CD4-positive, alpha-beta memory T cell (primary cell): ENCODE measurements at places on chromosomes 16 and 17. TPM values are rescaled to one million over a fixed set of nuclear protein-coding genes. Genes with fewer than 3 reads are reported as not detected.

Gene FADS6
- total RNA-seq: not detected

DNA sequence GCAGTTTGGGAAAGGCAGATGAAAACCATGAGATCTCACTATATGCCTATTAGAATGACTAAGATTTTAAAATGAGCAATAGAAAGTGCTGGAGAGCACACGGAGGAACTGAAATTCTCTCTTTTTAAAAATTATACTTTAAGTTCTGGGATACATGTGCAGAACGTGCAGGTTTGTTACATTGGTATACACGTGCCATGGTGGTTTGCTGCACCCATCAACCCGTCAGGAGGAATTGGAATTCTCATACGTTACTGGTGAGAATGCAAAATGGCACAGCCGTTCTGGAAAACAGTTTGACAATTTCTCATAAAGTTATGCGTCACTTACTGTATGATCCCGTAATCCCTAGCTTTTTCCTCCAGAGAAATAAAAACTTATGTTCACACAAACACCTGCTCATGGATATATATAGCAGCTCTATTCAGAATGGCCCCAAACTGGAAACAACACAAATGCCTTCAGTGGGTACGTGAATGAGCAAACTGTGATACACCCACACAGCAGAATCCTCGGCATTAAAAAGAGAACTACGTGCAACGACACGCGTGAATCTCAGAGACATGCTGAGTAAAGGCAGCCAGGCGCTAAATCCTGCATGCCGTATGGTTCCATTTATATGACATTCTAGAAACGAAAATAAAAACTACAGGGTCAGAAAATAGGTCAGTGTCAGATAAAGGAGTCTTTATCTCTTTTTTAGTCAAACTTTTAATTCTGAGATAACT is 11.8 kb downstream of the PIK3R6 start:
- no peak overlapping the region for H3K4me3 ChIP-seq
- no peaks in the 10 kb centered on the region for H3K27me3 ChIP-seq
- H3K27ac ChIP-seq: no peak overlapping the region
- H3K4me1 ChIP-seq: peaks cover 8% of the 10 kb centered on the region
- no peaks in the 10 kb centered on the region for H3K36me3 ChIP-seq

- no peaks in the 10 kb centered on the region for H3K36me3 ChIP-seq
- no peaks in the 10 kb centered on the region for H3K27me3 ChIP-seq
- H3K4me1 ChIP-seq: peaks cover 20% of the 10 kb centered on the region
- H3K4me3 ChIP-seq: no peak overlapping the region
- DNase-seq: no peak
Observed at GRCh38 chr16:25023556-25023955, 8.4 kb upstream of the ARHGAP17 start.

Gene ERBB2
- total RNA-seq: 4.1 TPM

- H3K27me3 ChIP-seq: no peaks in the 10 kb centered on the region
- no peak for DNase-seq
- no peaks in the 10 kb centered on the region for H3K36me3 ChIP-seq
- peaks cover 25% of the 10 kb centered on the region for H3K4me1 ChIP-seq
- H3K4me3 ChIP-seq: no peak overlapping the region
Observed at GRCh38 chr16:57284952-57285363, 486 bp upstream of the PLLP start.

Gene GDPD3
- 37.2 TPM for total RNA-seq

DNA sequence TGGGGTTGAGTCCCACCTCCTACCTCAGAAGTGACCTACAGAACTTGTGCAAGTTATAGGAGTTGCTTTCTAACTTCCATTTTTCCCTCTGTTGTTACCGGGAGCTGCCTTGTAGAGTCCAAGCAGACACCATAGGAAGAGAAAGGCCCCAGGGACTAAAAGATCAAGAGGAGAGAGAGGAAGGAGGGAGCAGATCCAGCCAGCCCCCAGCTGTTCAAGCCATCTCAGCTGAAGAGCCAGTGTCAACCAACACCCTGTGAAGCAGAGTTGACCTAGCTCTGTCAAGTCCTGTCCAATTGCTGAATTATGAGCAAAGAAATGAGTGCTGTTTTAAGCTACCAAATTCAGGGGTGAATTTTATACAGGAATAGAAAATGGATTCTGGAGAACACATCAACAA is 34.9 kb upstream of the CACNG4 start:
- H3K36me3 ChIP-seq: no peaks in the 10 kb centered on the region
- no peak for DNase-seq
- H3K27ac ChIP-seq: no peak overlapping the region
- H3K27me3 ChIP-seq: no peaks in the 10 kb centered on the region
- no peaks in the 10 kb centered on the region for H3K4me1 ChIP-seq
- no peak overlapping the region for H3K4me3 ChIP-seq

GRCh38 chr16:57911743-57912142 is 59.2 kb downstream of the CNGB1 start:
- H3K4me3 ChIP-seq: no peak overlapping the region
- H3K27ac ChIP-seq: no peak overlapping the region

Gene NPB
- total RNA-seq: 0.61 TPM

DNA sequence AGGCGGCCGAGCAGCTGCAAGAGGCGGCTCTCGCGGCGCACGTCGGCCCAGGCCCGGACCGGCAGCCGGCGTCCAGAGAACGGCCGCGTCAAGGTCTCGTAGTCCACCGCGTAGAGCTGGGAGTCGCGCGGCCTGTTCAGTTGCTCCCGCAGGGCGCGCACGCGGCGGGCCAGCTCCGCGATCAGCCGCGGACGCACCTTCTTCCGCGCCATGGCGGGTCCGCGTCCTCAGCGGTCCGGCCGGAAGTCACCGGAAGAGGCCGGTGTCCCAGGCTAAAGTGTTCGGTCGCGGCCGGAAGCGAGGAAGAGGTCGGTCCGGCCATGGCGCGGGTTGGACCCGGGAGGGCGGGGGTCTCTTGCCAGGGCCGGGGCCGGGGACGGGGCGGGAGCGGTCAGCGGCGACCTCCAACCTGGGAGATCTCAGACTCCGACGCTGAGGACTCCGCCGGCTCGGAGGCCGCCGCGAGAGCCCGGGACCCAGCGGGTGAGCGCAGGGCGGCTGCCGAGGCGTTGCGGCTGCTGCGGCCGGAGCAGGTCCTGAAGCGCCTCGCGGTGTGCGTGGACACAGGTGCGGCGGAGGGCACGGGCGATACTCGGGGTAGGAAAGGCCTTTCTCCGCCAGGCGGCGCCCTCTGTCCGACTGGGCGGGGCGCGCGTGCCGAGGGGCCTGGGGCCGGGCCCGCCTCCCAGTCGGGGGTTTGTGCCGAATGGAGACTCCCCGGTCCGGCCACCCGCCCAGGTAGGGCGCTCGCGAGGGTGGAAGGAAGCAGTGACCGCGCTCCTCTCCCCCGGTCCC is at the start of gene MRPS34:
Gene MRPS34, minus strand, starts transcription at position 227 of the 795 bp plus-strand sequence. Its CDS starts 15 bp downstream, at position 212.
- H3K27me3 ChIP-seq: no peaks in the 10 kb centered on the region
- peak within 1 kb of the TSS; percentile 72 for H3K27ac ChIP-seq
- peaks cover 29% of the 10 kb centered on the region for H3K4me1 ChIP-seq
- peak; percentile 72 for DNase-seq
- peak within 1 kb of the TSS; percentile 88 for H3K4me3 ChIP-seq

Gene NPIPB2
- total RNA-seq: 9.0 TPM

Gene DLX3
- total RNA-seq: not detected

Gene QRICH2
- total RNA-seq: 5.5 TPM

GRCh38 chr17:42783791-42784138 is 3.4 kb downstream of the WNK4 start:
- no peak for DNase-seq
- H3K4me1 ChIP-seq: peaks cover 16% of the 10 kb centered on the region
- no peak overlapping the region for H3K4me3 ChIP-seq

DNA sequence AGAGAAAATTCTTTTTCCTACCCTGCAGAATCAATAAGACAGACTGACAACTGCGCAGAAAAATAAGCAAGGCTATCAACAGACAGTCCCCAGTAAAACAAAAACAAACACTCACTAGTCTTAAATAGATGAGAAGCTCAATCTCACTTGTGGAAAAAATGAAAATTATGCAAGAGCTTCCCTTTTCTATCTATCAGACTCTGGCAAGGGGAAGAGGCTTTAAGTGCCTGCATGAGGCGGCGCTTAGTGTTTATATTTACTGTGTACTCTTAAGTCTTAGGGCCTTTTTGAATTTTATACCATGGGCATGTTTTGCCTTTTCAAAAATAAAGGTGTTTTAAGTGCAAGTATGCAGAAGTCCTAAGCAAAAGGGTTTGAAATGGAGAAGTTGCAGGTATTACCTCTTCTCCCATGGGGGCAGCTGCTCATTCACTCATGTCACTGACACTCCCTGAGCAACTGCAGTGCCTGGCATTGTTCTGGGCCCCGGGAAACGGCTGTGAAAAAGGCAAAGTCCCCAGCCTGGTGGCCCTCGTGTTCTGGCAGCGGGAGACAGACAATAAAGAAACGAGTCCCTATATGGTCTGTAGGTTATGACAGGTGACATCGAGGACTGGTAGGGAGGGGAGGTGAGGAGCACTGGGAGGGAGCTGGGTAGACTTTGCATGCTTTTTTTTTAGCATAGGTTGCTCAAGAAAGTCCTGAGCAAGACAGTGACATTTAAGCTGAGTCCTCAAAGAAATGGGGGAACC is 35.2 kb downstream of the HSBP1 start:
- no peaks in the 10 kb centered on the region for H3K4me1 ChIP-seq
- no peak overlapping the region for H3K4me3 ChIP-seq
- no peak overlapping the region for H3K27ac ChIP-seq
- no peaks in the 10 kb centered on the region for H3K36me3 ChIP-seq
- H3K27me3 ChIP-seq: no peaks in the 10 kb centered on the region

Gene CES1
- total RNA-seq: 0.47 TPM

- H3K36me3 ChIP-seq: no peaks in the 10 kb centered on the region
- no peaks in the 10 kb centered on the region for H3K27me3 ChIP-seq
- H3K4me3 ChIP-seq: no peak overlapping the region
- no peak overlapping the region for H3K27ac ChIP-seq
Observed at GRCh38 chr16:82201926-82202325, 31.9 kb upstream of the MPHOSPH6 start.

- no peaks in the 10 kb centered on the region for H3K27me3 ChIP-seq
- H3K36me3 ChIP-seq: no peaks in the 10 kb centered on the region
- DNase-seq: no peak
- H3K27ac ChIP-seq: no peak overlapping the region
Observed at GRCh38 chr16:75343286-75343685, 90.0 kb downstream of the CFDP1 start.

DNA sequence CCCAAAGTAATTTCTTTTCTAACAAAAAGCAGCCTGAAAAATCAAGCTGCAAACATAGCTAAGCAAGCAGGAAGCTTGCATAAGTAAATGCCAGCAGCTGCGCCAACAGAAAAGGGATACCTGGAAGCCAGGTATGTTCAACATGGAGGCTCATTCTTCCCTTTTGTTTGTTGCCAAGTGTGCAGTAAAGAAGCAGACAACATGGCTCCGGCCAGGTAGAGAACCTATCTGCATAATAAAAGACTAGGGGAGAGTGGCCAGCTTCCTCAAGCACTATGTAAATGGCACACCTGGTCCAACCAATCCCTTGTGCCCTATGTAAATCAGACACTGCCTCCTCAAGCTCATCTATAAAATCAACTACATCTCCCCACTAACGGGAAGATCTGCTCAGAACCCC is 1407.0 kb downstream of the CDH11 start:
- H3K36me3 ChIP-seq: no peaks in the 10 kb centered on the region
- H3K27me3 ChIP-seq: no peaks in the 10 kb centered on the region
- DNase-seq: no peak
- no peaks in the 10 kb centered on the region for H3K4me1 ChIP-seq
- H3K4me3 ChIP-seq: no peak overlapping the region

- H3K4me3 ChIP-seq: no peak overlapping the region
- no peak for DNase-seq
- no peak overlapping the region for H3K27ac ChIP-seq
- H3K4me1 ChIP-seq: no peaks in the 10 kb centered on the region
- H3K27me3 ChIP-seq: no peaks in the 10 kb centered on the region
Observed at GRCh38 chr16:72915331-72915730, 132.6 kb downstream of the ZFHX3 start.

Gene TP53TG3B
- total RNA-seq: not detected

GRCh38 chr17:2881295-2881694 is 85.1 kb downstream of the RAP1GAP2 start:
- H3K4me3 ChIP-seq: no peak overlapping the region
- no peak for DNase-seq
- H3K4me1 ChIP-seq: peaks cover 5% of the 10 kb centered on the region
- H3K27ac ChIP-seq: no peak overlapping the region
- no peaks in the 10 kb centered on the region for H3K36me3 ChIP-seq

DNA sequence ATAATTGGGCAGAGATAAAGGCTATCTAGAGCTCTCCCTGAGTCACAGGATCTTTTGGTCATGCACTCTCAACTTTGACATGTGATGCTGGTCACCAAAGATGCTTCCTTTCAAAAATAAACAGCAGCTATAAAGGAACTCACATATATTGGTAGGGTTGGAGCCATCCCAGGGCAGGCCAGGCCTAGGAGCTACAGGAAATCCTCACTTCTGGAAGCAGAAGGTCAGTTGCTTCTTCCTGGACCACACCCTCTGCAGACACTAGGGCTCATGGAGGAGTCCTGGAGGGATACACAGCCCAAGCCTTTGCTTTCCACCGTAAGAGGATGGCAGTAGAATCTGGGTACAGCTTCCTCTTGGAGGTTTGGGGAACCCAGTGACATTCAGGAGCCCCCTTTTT is 24.6 kb downstream of the SOST start:
- no peak overlapping the region for H3K4me3 ChIP-seq
- H3K27me3 ChIP-seq: no peaks in the 10 kb centered on the region
- no peak overlapping the region for H3K27ac ChIP-seq
- DNase-seq: no peak
- H3K4me1 ChIP-seq: no peaks in the 10 kb centered on the region
- no peaks in the 10 kb centered on the region for H3K36me3 ChIP-seq

Gene ELMO3
- total RNA-seq: 10.6 TPM

- H3K4me1 ChIP-seq: no peaks in the 10 kb centered on the region
- no peak overlapping the region for H3K27ac ChIP-seq
- no peak overlapping the region for H3K4me3 ChIP-seq
Observed at GRCh38 chr17:12127667-12128066, 107.0 kb downstream of the MAP2K4 start.

- no peaks in the 10 kb centered on the region for H3K36me3 ChIP-seq
- H3K27ac ChIP-seq: no peak overlapping the region
- no peak for DNase-seq
- no peaks in the 10 kb centered on the region for H3K27me3 ChIP-seq
- peaks cover 19% of the 10 kb centered on the region for H3K4me1 ChIP-seq
Observed at GRCh38 chr16:85563515-85564276, 49.4 kb upstream of the GSE1 start.

Gene ORC6
- 3.0 TPM for total RNA-seq

Gene FGF11
- 3.3 TPM for total RNA-seq

DNA sequence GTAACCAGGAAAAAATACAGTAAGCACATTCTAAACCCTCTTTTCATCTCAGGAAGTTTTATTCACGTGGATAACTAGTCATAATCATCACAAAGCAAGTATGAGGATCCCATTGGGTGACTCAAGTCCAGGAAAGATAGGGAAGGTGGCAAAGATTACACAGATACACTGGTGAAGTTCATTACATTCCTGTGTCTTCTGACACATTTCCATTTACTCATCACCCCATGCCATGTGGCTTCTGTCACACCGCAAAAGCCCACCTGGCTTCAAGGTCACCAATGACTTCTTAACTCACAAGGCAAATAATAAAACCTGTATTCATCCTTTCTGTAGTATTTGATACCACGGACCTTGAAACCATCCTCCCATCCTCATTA is 17.0 kb downstream of the HS3ST3A1 start:
- H3K27ac ChIP-seq: no peak overlapping the region
- no peak overlapping the region for H3K4me3 ChIP-seq
- no peaks in the 10 kb centered on the region for H3K36me3 ChIP-seq
